ENCODE measurements at places on chromosomes 2 and 18.

DNA sequence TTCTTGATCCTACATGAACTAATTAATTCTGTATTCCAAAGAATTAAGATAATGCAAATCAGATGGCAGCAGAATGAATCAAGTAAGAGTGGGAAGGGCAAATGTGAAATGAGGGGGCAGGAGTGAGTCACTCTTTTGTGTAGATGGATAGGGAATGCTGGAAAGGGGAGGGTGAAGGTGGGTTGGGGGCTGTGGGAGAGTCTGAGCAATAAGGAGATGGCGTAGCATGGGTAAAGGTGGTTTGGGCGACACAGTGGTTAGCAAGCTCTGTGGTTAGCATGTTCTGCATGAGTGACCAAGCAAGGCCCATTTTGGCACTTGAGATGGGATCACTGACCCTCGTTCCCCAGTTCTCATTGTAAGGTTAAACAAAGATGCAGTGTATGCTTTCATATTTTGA is 20.4 kb downstream of the GPD2 start:
- peak; percentile 72 for DNase-seq

- DNase-seq, result peak; percentile 66
Observed at GRCh38 chr2:152606081-152606480, 111.2 kb downstream of the PRPF40A start.

DNA sequence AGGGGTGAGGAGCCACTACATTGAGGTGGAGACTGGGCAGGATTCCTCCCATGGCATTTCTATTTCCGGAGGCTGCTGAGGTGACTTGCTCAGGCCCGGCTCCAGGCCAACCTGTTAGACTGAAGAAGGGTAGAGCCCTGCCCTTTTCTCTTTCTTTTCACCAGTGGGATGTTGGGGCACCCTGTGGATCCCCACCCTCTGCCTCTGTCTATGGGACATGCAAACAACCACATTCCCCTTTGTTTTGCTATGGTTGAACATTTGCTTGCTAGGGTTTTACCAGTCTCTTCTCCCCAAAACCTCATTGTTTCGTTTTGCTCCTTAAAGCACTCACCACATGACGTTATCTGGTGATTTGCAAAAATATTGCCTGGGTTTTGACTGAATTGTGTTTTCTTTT is 183.3 kb downstream of the ARL4C start:
- no peak for DNase-seq

DNA sequence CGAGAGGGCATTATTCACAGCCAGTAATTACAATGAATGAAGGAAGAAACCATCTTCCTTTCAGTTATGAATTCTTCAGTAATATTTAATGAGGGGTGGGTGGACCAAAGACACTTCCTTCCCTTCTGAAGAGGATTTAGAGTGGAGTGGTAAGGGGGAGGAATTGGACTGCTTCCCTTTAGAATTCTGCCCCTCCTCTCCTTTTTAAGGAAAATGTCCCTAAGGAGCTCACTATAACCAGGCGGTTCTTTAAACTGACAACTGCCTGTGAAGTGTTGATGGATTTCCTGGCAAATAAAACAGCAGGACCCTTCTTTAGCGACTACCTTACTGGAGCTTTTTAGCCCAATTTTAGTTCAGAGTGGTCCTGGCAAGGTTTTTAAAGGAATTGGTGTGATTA is 86.4 kb downstream of the LIMS1 start:
- no peak for DNase-seq

- no peak for DNase-seq
Observed at GRCh38 chr18:55244546-55244945, 285.3 kb upstream of the CCDC68 start.

DNA sequence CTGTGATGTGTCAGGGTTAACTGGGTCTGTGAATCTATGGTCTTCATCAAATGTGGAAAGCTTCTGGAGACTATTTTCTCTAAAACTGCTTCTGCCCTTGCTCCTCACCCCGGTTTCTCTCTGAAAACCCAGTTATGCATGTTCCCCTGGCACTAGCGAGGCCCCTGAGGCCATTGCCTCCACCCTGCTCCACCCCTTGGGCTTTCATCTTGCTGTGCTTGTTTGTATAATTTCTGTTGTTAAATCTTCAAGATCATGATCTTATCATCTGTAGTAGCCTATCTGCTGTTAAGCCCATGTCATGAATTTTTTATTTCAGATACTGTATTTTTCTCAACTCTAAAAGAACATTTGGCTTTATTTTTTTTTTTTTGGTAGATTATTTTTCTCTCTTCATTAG is 14.9 kb upstream of the ANO7 start:
- DNase-seq, result no peak

DNA sequence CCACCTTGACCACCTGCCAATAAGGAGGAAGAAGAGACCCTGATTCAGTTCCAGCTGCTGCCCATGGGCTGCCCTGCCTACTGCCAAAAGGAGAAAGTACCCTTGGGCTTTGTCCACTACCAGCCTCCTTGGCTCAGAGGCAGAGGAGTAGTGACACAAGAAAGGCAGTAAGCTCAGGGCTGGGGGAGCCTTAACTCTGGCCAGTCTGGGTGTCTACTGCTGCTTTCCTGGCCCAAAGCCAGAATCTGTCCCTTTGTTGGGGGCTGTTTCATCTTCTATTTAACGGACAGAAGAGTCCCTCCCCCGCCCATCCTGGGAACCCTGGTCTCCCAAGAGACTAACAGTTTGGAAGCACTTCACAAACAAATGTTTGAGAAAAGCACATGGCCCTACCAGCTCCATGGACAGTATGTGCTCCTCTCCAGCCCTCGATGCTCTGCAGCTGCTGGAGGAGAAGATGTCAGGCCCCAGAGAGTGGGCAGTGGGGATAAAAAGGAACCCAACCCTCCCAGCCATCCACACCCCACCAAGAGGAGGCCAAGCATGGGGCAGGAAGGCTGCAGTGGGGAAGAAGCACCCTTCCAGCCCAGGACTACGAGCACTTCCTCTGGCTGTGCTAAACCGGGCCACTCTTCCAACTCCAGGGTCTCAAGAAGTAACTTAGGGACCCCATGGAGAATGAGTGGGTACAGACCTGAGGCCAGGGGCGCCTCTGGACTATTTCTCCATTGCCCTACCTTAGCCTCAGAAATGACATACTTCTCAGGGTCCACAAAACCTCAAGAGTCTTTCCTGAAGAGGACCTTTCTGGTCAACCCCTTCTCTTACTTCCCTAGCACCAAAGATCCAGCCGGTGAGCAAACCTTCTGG is 1.2 kb downstream of the ATG9A start:
- no peak for DNase-seq

- no peak for DNase-seq
Observed at GRCh38 chr2:44433895-44434294, 72.1 kb downstream of the CAMKMT start.

GRCh38 chr2:165281387-165281786 is 42.2 kb downstream of the SCN2A start:
- no peak for DNase-seq

DNA sequence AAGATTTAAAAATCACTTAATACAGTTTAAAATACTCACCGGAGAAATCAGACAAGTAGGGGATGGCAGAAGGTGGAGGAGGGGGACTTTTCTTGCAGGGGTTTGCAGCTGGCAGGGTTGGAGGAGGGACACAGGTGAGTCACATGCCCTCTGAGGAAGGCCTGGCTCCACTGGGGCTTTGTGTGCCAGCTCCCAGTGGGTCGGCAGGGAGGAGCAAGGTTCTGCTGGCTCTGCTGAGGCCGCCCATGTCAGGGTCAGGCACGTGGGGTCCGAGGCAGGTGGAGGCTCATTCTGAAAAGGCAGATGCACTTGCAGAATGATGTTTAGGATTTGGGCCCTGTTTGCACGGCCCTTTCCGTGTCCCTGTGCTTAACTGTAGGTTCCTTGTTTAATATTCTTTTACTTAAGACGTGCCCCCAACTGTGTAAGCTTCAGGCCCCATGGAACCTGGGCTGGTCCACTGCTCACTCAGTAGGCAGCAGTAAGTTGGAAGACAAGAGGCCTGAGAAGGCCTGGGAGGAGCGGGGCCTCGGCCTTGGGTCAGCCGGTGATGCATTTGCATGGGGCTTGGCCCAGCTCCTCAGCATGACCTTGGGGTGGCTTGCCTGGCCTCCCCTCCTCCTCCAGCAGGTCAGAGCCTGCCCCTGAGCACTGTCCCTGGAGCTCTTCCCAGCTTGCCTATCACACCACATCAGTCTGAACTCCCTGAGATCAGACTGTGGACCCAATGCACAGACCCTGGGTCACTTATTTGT is 141.0 kb downstream of the GLI2 start:
- no peak for DNase-seq

DNA sequence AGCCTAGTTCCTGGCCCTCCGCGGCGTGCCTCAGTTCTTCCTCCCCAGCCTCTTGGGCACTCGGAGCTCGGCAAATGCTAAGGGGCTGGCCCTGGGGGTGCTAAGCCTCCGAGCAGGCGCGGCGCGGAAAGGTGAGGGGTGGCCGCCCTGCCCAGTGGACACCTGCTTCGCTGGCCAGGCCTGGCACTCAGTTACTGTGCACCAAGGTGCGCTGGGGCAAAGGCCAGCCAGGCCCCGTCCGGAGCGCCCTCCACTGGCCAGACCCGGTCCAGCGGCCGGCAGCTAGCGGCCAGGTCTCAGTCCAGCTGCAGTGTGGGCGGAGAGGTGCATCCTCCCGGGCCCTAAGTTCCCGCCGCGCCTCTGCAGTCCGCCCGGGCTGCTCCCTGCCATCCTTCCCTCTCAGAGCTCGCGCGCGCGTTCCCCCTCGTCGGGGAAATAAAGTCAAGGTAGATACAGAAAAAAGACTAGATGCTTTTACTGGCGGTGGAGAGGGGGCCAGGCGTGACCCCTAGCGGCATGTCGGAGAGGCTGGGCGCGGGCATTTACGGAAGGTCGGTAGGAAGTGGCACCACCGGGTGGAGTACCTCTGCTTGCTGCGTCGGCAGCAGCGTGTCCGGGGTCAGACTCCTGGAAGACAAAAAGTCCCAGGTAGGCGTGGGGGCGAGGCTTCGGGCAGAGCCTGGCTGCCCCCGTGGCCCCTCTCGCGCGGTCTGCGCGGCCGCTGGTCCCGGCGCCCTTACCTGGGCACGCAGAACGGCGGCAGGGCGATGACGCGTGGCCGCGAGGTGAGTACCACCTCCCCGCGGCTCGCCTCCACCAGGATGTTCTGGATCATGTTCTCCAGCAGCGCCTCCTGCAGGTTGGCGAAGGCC is 9.4 kb upstream of the CRYBA2 start:
- no peak for DNase-seq

DNA sequence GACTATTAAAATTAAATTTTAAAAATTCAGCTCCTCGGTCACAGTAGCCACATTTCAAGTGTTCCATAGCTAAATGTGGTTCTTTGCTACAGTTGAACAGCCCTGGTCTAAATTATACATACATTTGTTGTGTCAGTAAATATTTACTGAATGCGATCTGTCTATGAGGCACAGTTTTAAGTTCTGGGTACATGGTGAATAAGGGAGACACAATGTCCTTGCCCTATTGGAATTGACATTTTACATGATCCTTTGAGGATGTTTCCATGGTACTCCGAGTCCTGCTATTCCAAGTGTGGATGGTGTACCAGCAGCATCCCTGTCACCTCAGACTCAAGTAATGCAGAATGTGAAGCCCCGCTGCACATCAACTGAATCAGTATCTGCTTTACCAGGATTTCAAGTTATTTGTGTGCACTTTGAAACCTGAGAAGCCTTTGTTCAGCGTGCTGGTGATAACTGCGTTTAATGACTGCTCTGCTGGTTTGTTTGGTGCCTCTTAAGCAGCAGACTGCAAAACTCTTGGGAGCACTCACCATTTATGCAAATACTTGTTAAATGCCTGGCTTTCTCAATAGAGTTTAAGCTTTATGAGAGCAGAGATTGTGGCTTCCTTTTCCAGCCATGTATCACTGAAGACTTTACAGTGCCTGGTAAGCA is 1.5 kb downstream of the GALNT1 start:
- peak; percentile 13 for DNase-seq

DNA sequence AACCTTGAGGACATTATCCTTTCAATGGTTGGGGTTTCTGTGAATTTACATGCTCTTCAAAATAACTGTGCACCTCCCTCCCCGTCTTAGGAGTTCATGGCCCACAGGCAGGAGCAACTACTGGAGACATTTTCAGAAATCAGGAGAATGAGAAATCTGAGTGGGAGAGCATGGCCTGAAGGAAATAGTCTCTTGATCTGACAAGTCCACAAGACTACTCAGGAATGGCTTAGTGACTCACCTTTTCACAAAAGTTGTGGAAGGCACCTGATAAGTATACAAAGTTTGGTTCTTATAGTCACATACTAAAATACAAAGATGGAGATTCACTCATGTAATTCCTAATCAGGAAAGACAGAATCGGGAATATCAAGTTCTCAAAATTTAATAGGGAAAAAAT is 83.6 kb upstream of the NCKAP5 start:
- no peak for DNase-seq

- no peak for DNase-seq
Observed at GRCh38 chr2:112163541-112163981, 25.4 kb downstream of the FBLN7 start.

- peak; percentile 21 for DNase-seq
Observed at GRCh38 chr2:64157792-64158191, 13.6 kb upstream of the PELI1 start.

DNA sequence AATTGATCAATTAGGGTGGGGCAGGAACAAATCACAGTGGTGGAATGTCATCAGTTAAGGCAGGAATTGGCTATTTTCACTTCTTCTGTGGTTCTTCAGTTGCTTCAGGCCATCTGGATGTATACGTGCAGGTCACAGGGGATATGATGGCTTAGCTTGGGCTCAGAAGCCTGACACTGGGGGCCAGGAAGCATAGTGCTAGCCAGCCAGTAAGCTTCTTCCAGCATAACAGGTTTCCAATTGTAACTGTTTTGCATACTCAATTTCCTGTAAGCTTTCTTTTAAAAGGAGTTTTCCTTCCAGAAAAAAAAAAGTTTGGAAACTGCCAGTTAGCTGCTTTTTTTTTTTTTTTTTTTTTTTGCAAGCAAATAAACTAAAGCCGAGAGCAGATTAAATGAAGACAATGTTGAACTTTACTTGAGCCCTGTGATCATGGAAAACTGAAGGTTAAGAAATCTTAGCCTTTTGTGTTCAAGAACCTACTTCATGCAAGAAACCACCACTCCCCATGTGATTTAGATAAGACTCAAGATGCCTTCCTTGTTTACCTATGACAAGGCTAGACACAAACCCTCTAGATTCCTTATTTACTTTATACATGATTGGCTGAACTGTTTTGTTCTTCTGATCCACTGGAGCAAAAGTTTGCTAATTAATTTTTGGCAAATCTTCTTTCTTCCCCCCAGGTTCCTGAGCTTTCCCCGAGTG is 126.9 kb upstream of the LINC00305 start:
- DNase-seq, result no peak

- DNase-seq, result no peak
Observed at GRCh38 chr2:22420076-22420475, 964.9 kb upstream of the KLHL29 start.

GRCh38 chr2:15273452-15273851 is 287.7 kb downstream of the NBAS start:
- no peak for DNase-seq

DNA sequence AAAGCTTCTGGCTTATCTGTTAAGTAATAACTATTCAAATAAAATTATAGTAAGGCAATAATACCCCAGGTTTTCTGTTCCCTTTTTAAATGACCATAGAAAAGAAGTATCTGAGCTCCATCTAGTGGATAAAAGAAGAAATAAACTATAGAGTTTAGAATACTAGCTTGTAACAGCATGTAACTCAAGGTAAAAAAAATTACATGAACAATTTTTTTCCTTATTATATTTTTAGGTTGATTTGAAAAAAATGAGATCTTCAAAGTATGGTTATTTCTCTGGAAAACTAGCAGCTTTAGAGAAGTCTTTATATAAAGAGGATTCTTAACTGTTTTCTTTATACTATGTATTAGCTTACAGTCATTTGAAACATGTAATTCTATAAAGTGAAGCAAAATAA is 58.1 kb downstream of the NCKAP1 start:
- peak; percentile 27 for DNase-seq
